Testis (tissue), 5 donors: ENCODE measurements at places on chromosomes 16 and 17.

DNA sequence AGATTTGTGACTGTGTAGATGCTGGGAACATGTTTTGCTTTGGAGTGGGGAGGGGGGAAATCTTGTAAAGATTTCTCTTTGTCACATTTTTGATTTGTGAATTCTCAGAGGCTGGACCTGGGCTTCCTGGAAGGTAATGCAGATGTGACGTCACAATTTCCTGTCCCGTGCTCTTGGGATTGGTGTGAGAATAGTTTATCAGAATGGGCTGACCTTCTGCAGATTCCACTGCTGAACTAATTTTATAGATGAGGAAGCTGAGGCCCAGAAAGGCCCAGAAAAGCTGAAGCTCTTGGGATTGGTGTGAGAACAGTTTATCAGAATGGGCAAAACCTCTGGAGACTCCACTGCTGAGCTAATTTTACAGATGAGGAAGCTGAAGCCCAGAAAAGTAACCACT, 34.0 kb downstream of the HS3ST3B1 start:
- DNase-seq = no peak

DNA sequence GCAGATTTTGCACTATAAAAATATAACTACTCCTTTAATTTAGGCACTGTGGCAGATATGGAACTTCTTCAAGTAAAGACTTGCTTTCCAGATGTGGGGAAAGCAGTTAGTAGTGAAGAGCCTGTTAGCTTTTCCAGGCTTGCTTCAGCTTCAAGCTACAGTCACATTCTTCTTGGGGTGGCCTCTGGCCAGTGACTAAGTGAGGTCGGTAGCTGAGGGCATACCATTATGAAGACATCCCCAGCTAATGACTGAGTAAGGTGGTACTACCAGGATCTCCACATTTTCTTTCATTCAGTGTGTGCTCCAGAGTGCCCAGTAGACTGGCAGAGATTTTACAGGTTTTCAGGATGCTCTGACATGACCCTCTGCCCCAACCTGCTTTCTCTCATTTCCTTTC, 167.1 kb upstream of the KIF2B start:
- DNase-seq = no peak

GRCh38 chr17:41071606-41072360, 6.1 kb upstream of the KRTAP2-4 start:
- DNase-seq = no peak

- no peak for DNase-seq
Measured at GRCh38 chr16:72809446-72809845, 238.5 kb downstream of the ZFHX3 start.

- DNase-seq = no peak
Measured at GRCh38 chr17:4354862-4355514, 11.5 kb downstream of the UBE2G1 start.

GRCh38 chr16:1043881-1044451, 28.6 kb upstream of the SSTR5 start:
- DNase-seq = no peak

- DNase-seq = no peak
Measured at GRCh38 chr17:37672548-37673078, 29.4 kb upstream of the DDX52 start.

- no peak for DNase-seq
Measured at GRCh38 chr17:50289278-50289677, 15.0 kb downstream of the TMEM92 start.

DNA sequence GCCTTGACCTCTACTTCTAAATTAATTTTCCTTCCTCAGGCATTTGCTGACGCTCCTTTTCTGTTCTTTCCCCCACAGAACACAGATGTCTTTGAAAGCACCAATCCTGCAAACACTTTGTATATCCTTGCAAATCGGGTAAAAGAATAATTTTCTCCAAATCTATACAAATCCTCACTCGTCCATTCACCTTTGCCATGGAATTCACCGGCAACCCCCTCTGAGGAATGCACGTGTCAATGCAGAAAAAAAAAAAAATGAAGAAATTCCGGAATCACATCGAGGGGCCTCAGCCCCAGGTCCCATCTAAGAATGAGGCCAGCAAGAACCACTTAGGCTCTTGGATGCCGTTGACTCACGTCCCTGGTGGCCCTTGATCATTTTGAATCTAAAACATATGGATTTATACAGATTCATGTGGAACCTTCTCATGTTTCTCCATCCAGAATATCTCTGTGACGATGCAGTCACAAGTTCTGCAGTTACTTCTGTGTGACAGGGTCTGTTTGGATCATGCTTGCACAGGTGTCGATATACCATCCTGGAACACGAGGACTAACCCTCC, 136.9 kb downstream of the RBFOX3 start:
- DNase-seq = no peak

DNA sequence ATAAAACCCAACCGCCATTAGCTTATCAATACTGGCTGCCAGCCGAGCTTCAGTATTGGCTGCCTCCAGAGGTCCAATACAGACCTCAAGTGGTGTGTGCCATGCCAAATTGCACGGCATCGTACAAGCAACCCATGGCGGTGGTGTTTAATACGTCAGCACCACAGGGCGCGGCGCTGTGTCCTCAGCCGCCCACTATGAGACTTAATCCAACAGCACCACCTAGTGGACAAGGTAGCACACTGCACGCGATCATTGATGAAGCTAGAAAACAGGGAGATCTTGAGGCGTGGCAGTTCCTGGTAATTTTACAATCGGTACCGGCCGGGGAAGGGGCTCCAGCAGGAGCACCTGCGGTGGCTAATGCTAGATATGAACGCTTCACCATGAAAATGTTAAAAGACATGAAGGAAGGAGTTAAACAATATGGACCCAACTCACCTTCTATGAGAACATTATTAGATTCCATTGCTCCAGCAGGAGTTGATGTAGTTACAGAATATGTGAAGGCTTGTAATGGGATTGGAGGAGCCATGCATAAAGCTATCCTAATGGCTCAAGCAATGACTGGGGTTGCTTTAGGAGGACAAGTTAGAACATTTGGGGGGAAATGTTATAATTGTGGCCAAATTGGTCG, 15.4 kb downstream of the FLYWCH1 start:
- DNase-seq = peak; percentile 94

- DNase-seq = peak; percentile 58
Measured at GRCh38 chr16:84177741-84178073, 9.2 kb downstream of the TAF1C start.

DNA sequence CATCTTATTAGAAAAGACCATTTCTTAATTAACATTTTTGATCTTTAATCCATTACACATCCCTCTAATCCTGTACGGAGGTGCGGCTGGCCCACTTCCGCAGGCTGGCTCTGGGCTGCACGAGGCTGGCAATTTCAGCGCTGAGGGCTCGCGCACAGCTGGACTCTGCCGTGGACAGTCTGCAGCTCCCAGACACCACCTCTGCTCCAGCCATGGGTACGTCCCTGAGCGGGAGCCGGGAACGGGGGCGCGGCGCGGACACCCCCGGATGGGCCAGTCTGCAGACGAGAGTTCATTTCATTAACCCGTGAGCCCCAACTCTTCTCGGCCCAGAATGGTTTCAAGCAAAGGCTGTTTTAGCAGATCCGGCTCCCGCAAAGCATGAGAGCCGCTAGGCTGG, 87.9 kb downstream of the ZNF423 start:
- DNase-seq = no peak

DNA sequence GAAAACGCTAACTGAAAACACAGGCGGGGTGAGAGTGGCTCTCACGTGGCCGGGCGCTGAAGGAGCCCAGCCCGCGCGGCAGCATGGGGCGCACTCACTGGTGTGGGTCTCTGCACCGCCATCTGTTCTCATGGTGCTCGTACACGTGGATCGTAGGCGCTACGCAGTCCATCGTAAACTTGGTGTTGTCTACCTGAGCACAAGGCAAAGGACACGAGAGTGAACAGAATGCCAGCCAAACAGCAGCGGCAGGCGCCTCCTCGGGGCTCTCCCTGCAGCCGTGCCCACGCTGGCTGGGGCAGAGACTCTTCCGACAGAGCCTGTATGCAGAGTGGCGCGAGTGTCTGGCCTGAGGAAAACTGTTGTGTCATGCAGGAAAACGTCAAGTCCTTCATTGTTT, 19.1 kb downstream of the EMC8 start:
- no peak for DNase-seq

DNA sequence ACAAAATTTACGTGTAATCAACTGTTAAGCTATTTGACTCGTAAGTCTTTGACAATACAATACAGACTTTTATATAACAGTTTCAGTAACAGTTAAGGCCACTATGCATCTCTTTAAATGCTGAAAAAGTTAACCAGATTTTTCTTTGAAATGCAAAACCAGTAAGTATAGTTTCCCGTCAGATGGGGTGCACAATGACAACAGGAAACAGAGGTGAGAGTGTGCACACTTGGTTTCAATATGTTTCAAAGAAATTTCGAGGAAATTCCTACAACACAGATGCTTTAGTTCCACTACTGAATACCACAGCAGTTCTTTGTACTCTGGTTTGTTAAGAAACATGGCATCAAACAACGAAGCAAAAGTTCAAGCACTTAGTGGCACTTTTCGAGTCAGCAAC, 48.4 kb downstream of the RNF157 start:
- DNase-seq = no peak
